ENCODE measurements at places on chromosomes 6 and 20.

DNA sequence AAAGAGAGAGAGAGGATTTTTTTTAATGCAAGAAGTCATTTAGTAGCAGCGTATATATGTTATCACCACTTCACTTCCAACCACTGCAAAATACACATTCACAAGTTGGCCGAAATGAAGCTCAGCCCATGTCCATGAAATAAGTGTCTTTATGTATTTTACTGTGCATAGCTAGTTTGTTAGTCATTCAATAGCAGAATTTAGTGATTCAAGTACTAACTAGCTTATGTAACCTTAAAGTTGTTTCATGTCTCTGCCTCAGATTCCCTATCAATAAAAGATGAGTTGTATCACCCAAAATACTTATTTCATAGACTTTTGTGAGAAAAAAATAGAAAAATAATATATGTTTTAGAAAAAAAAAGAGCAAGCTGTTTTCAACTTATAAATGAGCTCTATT lies 153.7 kb upstream of the PRDM1 start:
- DNase-seq: no peak

DNA sequence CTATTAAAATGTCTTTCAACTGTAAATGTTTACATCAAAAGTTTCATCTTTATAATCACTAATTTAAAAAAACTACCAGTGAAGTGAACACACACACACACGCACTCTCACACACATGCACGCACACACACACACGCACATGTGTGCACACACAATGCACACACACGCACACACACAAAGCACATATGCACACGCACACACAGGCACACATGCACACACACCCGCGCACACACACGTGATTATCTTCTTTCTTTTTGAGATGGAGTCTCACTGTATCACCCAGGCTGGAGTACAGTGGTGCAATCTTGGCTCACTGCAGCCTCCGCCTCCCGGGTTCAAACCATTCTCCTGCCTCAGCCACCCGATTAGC lies 80.0 kb upstream of the FRMD1 start:
- DNase-seq: no peak

DNA sequence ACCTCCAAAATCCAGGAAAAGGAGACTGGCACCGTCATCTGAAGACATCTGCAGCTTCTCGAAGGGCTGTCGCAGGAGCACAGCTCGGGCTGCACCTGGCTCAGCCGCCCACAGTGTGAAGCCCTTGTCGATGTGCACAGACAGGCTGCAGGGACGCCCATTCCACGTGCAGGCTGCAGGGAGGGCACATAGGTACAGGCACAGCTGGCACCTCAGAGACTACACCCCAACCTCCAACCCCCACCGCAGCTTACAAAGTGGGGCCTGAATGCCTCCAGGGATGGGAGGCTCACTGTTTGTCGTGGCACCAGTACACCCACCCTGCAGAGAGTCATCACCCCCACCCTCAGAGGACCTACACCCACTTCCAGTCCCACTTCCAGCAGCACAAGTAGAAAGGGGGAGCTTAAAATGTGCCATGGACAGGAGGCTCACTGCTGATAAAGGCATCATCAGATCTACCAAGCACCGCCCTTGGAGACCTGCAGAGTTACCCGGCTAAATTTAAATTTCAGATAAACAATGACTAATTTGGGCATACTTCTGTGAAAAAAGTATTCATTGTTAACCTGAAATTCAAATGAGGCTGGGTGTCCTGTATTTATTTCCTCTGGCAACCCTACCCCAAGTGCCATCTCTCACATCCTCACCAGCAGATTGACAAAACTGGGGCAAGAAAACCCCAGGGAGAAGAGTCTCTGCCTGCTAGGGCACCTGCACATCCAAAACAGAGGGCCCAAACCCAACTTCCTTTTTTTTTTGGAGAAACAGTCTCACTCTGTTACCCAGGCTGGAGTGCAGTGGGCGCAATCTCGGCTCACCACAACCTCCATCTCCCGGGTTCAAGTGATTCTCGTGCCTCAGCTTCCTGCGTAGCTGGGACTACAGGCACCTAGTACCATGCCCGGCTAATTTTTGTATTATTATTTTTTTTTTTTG lies 7.7 kb upstream of the CDK5RAP1 start:
- no peak for DNase-seq

DNA sequence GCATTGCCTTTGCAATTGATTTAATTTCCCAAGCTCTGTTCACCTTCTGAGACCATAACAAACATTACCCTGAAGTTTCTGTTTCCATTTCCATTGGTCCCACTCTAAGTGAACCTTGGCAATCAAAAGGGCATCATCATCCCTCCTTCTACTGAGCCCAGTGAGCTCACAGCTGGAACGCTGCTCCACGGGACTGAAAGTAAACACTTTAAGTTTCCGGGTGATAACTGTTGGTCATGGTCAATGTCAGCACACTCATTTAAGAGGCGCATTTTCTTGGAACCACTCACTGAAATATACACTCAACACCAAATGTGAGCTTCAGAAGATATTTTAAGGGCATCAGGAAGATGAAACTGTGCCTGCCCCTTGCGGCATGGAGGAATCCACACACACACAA lies 37.1 kb upstream of the RPS6KA2 start:
- DNase-seq: no peak

DNA sequence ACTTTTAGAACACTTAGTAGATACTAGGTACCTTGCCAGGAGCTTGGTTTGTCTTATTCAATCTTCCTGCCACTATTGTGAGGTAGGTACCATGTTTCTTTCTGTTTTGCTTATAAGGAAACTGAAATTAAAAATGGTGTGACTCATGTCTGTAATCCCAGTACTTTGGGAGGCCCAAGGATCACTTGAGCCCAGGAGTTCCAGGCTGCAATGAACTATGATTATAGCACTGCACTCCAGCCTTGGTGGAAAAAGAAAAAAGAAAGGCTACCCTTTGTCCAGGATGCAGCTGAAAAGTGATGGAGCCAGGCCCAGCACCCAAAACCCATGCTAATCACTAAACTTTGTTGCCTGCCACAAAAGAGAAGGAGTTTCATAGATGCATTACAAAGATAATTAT lies 34.1 kb upstream of the LAMA4 start:
- no peak for DNase-seq

DNA sequence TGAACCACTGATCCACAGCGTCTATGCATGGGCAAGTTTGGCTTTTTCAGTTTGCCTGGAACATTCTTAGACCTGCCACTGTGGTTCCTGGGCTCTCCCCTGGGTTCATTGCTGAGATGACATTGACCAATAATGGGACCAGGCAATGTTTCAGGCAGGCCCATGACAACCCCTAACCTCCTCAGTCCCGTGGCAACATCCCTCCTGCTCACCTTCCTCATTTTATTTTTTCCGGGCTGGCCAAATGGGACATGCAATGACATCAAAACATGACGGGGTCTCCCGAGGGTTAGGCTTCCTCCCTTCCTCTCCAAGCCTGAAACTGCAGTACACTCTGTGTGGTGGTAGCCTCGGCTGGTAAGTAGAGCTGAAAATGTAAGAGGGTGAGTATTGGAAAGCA lies 234.0 kb upstream of the RREB1 start:
- DNase-seq: no peak

All from HEK293T (cell line).